Bladder microvascular endothelial cell (primary cell): ENCODE measurements at places on chromosomes 5 and 9. TPM values are rescaled to one million over a fixed set of nuclear protein-coding genes. Genes with fewer than 3 reads are reported as not detected.

The DNAH5 gene
- total RNA-seq, result under 0.01 and 0.82 TPM in 2 replicates

The IFNA13 gene
- total RNA-seq, result not detected in 2 replicates

The PHF2 gene
- total RNA-seq, result 11.0 and 17.2 TPM in 2 replicates

The ORM1 gene
- not detected in 2 replicates for total RNA-seq

The OTP gene
- total RNA-seq, result not detected in 2 replicates

The TPPP gene
- total RNA-seq, result 0.16 and 0.19 TPM in 2 replicates

The ZNF883 gene
- total RNA-seq, result 0.16 and 0.50 TPM in 2 replicates

The GMCL2 gene
- total RNA-seq, result not detected in 2 replicates

The RASA1 gene
- 27.2 and 66.5 TPM in 2 replicates for total RNA-seq

The HMMR gene
- total RNA-seq, result 18.9 and 35.9 TPM in 2 replicates

The MARVELD2 gene
- total RNA-seq, result 0.81 and 4.4 TPM in 2 replicates

The HRCT1 gene
- total RNA-seq, result 0.32 and 3.5 TPM in 2 replicates

The NR5A1 gene
- total RNA-seq, result not detected in 2 replicates

The ANKDD1B gene
- total RNA-seq, result 0.32 and 1.3 TPM in 2 replicates

The RPL12 gene
- total RNA-seq, result 727 and 1,092 TPM in 2 replicates

The ABCA1 gene
- 16.8 and 27.4 TPM in 2 replicates for total RNA-seq

The NPR3 gene
- 0.13 and 1.3 TPM in 2 replicates for total RNA-seq

The CTNND2 gene
- total RNA-seq, result not detected in 2 replicates

The PCDHA9 gene
- 0.06 TPM in 1 of 2 replicates, not detected in the other for total RNA-seq

The BAAT gene
- under 0.01 TPM in 1 of 2 replicates, not detected in the other for total RNA-seq

The SOHLH1 gene
- total RNA-seq, result not detected in 2 replicates

The INPP5E gene
- 5.3 and 8.1 TPM in 2 replicates for total RNA-seq

The CDC37L1 gene
- 4.9 and 12.5 TPM in 2 replicates for total RNA-seq

The KCNT1 gene
- total RNA-seq, result not detected in 2 replicates

The PRRX2 gene
- total RNA-seq, result 0.16 TPM in 1 of 2 replicates, not detected in the other

The NME5 gene
- total RNA-seq, result 0.65 and 1.7 TPM in 2 replicates

The SPINK1 gene
- not detected in 2 replicates for total RNA-seq

The MYOT gene
- total RNA-seq, result not detected in 2 replicates

The LECT2 gene
- total RNA-seq, result not detected in 2 replicates

The C6 gene
- total RNA-seq, result not detected in 2 replicates

The FAM151B gene
- 1.9 and 4.2 TPM in 2 replicates for total RNA-seq

The FAM53C gene
- 17.2 and 31.5 TPM in 2 replicates for total RNA-seq

The AMBP gene
- not detected in 2 replicates for total RNA-seq

The ARHGEF39 gene
- total RNA-seq, result 0.65 and 1.5 TPM in 2 replicates

The PLPP7 gene
- 1.8 TPM in 2 replicates for total RNA-seq

The ARSB gene
- total RNA-seq, result 9.1 and 14.7 TPM in 2 replicates

The PKD2L2 gene
- not detected in 2 replicates for total RNA-seq

The SPARC gene
- 760 and 2,193 TPM in 2 replicates for total RNA-seq

The ZFP37 gene
- total RNA-seq, result 0.49 and 1.4 TPM in 2 replicates

The ARSK gene
- total RNA-seq, result 2.4 and 3.0 TPM in 2 replicates

The VCAN gene
- 3.6 and 7.9 TPM in 2 replicates for total RNA-seq

The ZNF354B gene
- total RNA-seq, result 5.0 and 9.1 TPM in 2 replicates

The MPDZ gene
- total RNA-seq, result 63.6 and 128 TPM in 2 replicates

The INSYN2B gene
- 0.81 and 9.8 TPM in 2 replicates for total RNA-seq

The RANBP3L gene
- total RNA-seq, result 0.25 TPM in 1 of 2 replicates, not detected in the other

The IL7R gene
- 0.97 and 1.9 TPM in 2 replicates for total RNA-seq

The PCAT7 gene
- total RNA-seq, result 0.13 TPM in 1 of 2 replicates, not detected in the other

The SLC36A3 gene
- total RNA-seq, result not detected in 2 replicates

The HAUS6 gene
- total RNA-seq, result 9.7 and 17.6 TPM in 2 replicates

The ACER2 gene
- 9.1 and 9.7 TPM in 2 replicates for total RNA-seq

The NAIP gene
- total RNA-seq, result 1.8 and 5.4 TPM in 2 replicates

The SPINK4 gene
- not detected in 2 replicates for total RNA-seq

The PPP1R26 gene
- 11.5 and 17.8 TPM in 2 replicates for total RNA-seq
